ENCODE measurements at places on chromosomes 7 and 10. TPM values are rescaled to one million over a fixed set of nuclear protein-coding genes. Genes with fewer than 3 reads are reported as not detected.

GRCh38 chr10:17454161-17455014, at the start of gene ST8SIA6:
TSS of gene ST8SIA6 (minus strand) at chr10:17454595. CDS start at chr10:17454255, 340 bp downstream.
- H3K4me1 ChIP-seq = no peaks in the 10 kb centered on the region
- peak within 1 kb of the TSS; percentile 33 for H3K27ac ChIP-seq
- peaks cover 13% of the 10 kb centered on the region for H3K36me3 ChIP-seq
- peaks cover 37% of the 10 kb centered on the region for H3K27me3 ChIP-seq
- peak within 1 kb of the TSS; percentile 81 for H3K4me3 ChIP-seq

DNA sequence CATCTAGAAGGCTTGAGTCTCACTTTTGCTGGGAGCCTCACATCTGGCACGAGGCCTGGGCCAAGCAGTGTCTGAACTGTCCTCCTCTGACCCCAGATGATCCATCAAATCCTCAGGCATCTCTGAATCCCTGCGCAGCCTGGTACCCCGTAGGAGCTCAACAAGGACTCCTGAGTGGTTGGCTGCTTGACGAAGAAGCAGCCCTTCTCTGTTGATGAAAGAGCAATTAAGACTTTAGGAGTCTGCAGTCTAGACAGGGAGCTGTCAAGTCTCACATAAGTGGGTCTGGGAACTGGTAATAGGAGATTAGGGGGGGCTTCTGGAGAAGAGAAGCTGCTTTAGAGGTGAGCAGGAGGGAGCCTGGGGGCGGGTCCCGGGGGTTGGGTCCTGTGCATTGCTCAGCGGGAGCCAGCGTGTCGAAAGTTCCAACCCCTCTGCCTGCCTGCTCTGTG, 326.0 kb downstream of the RPS24 start:
- H3K36me3 ChIP-seq = no peaks in the 10 kb centered on the region
- peaks cover 99% of the 10 kb centered on the region for H3K27me3 ChIP-seq
- no peak overlapping the region for H3K4me3 ChIP-seq
- DNase-seq = no peak
- H3K4me1 ChIP-seq = no peaks in the 10 kb centered on the region

DNA sequence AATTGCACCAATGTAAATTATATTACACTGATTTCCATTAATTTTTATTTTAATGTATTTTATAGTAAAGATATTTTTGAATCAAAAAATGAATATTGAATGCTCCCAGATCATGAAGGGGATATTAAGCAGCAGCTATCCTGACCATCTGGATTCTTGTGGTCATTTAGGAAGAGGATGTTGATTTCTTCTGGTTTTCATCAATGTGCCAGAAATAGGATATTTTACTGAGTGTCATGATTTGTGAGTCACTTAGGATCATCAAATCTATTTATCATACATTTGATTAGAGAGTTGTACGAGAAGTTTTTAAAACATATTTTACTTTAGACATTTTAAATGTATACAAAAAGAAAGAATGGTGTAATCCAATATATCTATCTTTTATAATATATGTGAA, 366.3 kb upstream of the CHRM2 start:
- H3K4me3 ChIP-seq = no peak overlapping the region
- no peak overlapping the region for H3K27ac ChIP-seq
- no peaks in the 10 kb centered on the region for H3K4me1 ChIP-seq
- H3K27me3 ChIP-seq = no peaks in the 10 kb centered on the region

GRCh38 chr10:43214071-43214955, 52.6 kb downstream of the RASGEF1A start:
- H3K36me3 ChIP-seq = no peaks in the 10 kb centered on the region
- DNase-seq = no peak
- no peaks in the 10 kb centered on the region for H3K4me1 ChIP-seq
- H3K27me3 ChIP-seq = peaks cover 23% of the 10 kb centered on the region
- no peak overlapping the region for H3K27ac ChIP-seq

- H3K4me1 ChIP-seq = peaks cover 16% of the 10 kb centered on the region
- no peaks in the 10 kb centered on the region for H3K27me3 ChIP-seq
- no peak overlapping the region for H3K27ac ChIP-seq
- no peak overlapping the region for H3K4me3 ChIP-seq
Observed at GRCh38 chr10:58919927-58920654, 256.4 kb upstream of the PHYHIPL start.

- H3K4me1 ChIP-seq = peaks cover 8% of the 10 kb centered on the region
- H3K4me3 ChIP-seq = no peak overlapping the region
- no peak for DNase-seq
Observed at GRCh38 chr10:129533281-129533680, 66.2 kb downstream of the MGMT start.

DNA sequence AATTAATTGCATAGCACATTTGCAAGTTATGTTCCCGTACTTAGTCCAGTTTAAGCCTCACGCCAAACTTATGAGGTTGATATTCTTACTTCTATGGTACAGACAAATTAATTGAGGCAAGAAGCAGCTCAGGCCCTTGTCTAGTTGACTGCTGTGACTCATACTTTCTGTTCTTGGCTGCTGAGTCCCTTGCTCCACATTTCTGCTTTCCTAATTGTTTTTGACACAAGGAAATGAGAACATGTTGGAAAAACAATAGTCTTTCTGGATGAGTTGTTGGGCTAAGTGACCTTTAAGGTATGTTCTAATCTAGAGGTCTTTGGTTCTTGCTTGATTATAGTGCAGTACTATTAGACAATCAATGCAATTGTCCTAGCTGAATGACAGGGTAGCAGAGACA, 331.8 kb downstream of the NRG3 start:
- no peak for DNase-seq
- no peaks in the 10 kb centered on the region for H3K27me3 ChIP-seq
- H3K36me3 ChIP-seq = no peaks in the 10 kb centered on the region

DNA sequence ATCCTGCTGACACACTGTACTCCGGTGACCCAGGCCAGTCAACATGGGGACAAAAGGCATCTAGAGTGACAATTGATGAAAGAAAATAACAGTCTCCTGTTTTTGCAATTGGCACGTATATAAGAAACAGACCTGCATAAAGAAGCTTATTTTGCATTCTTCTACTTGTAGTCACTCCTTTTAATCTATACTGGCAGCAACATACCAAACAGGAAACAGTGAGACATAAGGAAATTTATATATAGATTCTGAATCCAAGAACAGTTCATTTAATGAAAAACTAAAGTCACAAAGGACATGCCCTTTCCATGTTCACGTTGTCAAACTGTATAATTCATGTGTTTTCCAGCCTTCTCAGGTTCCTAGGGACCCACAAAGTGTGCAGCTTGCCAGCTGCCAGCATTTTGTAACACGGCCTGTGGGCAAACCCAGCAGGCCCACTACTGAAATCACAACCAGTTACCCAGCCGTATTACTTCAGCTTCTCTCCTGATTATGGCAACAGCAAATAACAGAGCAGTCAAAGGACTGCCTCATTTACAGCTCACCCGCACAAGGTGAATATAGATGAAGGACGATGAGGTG, 72.3 kb downstream of the AMPH start:
- H3K27me3 ChIP-seq = peaks cover 52% of the 10 kb centered on the region
- H3K4me1 ChIP-seq = no peaks in the 10 kb centered on the region
- no peak overlapping the region for H3K27ac ChIP-seq
- no peak for DNase-seq
- no peaks in the 10 kb centered on the region for H3K36me3 ChIP-seq

GRCh38 chr10:128180843-128181242, 54.6 kb upstream of the MKI67 start:
- H3K4me3 ChIP-seq = no peak overlapping the region
- no peaks in the 10 kb centered on the region for H3K4me1 ChIP-seq
- no peak for DNase-seq
- no peaks in the 10 kb centered on the region for H3K36me3 ChIP-seq
- no peak overlapping the region for H3K27ac ChIP-seq
- peaks cover 48% of the 10 kb centered on the region for H3K27me3 ChIP-seq

GRCh38 chr10:130430852-130431704, 294.9 kb downstream of the GLRX3 start:
- H3K4me1 ChIP-seq = no peaks in the 10 kb centered on the region
- H3K27me3 ChIP-seq = no peaks in the 10 kb centered on the region
- H3K4me3 ChIP-seq = no peak overlapping the region

DNA sequence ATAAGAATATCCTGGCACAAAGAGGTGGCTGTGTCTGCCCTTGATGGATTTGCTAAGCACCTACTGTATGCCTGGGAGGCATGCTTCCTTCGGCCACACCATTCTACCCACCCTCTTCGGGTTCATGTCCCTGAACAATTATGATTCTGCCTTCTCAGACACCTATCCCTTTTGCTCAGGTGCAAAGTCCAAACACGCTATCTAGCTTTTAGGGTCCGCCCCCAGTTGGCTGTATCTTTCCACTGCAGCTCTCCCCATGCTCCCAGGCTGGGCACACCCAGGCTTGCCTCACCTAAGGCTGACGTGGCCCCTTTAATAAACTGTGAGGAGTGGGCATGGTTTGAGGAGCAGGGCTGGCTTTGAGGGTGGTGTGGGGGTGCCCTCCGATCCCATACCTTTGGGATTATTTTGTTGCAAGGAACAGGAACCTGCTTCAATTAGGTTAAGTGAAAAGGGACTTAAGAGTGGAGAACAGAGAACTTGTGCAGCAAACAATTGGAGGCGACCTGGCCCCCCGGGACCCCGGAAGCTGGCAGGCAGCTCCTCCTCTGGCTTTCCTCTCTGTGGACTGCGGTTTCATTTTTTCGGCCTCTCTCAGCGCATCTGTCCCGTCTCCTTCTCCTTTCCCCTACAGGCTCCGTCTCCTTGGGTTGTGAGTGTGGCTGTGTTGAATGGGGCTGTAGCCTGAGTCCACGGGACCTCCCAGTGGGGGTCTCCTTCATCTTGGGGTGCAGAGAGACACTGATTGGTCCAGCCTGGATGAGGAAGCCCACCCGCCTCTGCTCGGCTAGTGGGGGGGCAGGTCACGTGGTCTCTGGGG, 3.8 kb downstream of the CLIP2 start:
- peaks cover 55% of the 10 kb centered on the region for H3K4me1 ChIP-seq
- peak overlapping the region; percentile 93 for H3K27ac ChIP-seq
- H3K36me3 ChIP-seq = peaks cover 44% of the 10 kb centered on the region
- DNase-seq = peak; percentile 66
- no peaks in the 10 kb centered on the region for H3K27me3 ChIP-seq
- H3K4me3 ChIP-seq = peak overlapping the region; percentile 76

GRCh38 chr10:61958805-61959204, 57.3 kb downstream of the ARID5B start:
- no peak for DNase-seq
- H3K27ac ChIP-seq = no peak overlapping the region
- no peaks in the 10 kb centered on the region for H3K36me3 ChIP-seq
- H3K4me1 ChIP-seq = peaks cover 18% of the 10 kb centered on the region
- H3K27me3 ChIP-seq = no peaks in the 10 kb centered on the region

DNA sequence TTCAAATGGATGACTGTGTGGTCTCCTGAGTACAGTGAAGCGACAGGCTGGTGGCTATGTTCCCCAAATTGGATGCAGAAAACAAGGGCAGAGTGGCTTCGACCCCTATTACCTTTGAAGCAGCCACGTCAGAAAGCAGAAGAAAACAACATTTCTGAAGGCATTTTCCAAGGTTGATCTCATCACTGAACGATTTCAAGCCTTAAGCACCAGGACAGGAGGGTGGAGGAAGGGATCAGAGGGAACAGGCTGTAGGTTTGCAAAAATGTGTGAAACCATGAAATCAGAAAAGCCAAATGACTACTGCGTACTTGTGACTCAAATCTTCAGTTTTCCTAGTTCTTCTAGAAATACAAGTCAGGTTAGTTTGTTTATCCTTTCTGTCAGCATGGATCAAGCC, 181.0 kb upstream of the TMEM106B start:
- H3K27me3 ChIP-seq = no peaks in the 10 kb centered on the region
- H3K4me1 ChIP-seq = peaks cover 53% of the 10 kb centered on the region
- no peak overlapping the region for H3K4me3 ChIP-seq
- no peak for DNase-seq
- peak overlapping the region; percentile 98 for H3K27ac ChIP-seq
- H3K36me3 ChIP-seq = peaks cover 6% of the 10 kb centered on the region

DNA sequence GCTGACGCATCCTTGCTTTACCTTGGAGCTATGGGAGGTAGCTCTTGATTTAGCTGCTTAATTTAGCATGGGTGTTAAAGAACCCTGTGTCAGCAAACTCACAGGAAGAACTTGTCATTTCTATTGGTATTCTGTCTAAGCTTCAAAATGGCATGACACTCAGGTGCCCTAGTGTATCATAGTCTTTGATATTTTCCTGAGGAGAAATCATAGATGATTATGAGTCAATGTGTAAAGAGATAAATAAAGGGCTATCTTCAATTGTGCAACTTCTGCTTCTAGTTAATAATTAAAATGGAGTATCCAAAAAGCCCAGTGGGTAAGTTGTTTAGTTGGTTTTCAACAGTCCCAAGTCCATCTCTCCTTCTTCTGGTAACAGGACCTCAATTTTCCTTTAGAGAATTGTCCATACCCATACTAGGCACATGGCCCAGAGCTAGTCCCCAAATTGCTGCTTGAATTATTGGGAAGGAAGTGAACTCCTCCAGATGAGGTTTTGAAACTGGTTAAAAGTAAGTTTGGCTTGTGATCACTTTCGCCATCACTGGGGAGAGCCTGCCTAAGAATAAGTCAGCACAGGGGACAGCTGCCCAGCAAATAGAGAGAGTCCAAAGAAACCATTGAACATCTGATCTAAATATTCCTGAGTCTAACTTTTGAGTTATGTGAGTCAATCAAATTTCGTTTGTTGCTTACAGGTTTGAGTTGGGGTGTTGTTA, 169.0 kb upstream of the PHYHIPL start:
- no peak for DNase-seq
- H3K36me3 ChIP-seq = peaks cover 3% of the 10 kb centered on the region

GRCh38 chr10:111516144-111516543, 439.3 kb downstream of the ADRA2A start:
- H3K4me1 ChIP-seq = no peaks in the 10 kb centered on the region
- no peak overlapping the region for H3K4me3 ChIP-seq
- H3K27ac ChIP-seq = no peak overlapping the region

DNA sequence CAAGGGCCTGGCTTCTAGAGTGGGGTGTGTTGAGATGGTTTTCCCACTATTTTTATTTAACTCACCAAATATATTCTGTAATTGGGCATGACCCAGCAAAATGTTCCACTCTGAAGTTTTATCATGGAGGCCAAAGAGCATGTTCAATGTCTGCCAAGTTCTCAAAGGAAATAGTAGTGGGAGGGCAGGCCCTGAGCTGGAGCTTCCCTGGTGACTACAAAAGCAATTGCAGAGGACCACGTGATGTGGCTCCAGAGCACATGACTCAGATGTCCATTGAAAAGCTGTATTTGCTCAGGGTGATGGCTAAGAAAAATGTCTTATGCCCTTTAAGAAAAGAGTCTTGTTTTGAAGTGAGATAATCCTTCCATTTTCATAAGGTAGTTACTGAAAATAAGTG, 1024.8 kb downstream of the LRMDA start:
- DNase-seq = no peak
- H3K27me3 ChIP-seq = no peaks in the 10 kb centered on the region
- no peak overlapping the region for H3K27ac ChIP-seq

PRRT4 gene
- not detected for total RNA-seq

C7orf33 gene
- total RNA-seq = not detected

LRRC18 gene
- total RNA-seq = not detected

RHOBTB1 gene
- total RNA-seq = 10.2 TPM

FUOM gene
- total RNA-seq = 15.0 TPM

MKI67 gene
- 72.8 TPM for total RNA-seq

SHTN1 gene
- 32.3 TPM for total RNA-seq

MYL7 gene
- total RNA-seq = not detected

ACBD7 gene
- total RNA-seq = 8.2 TPM

C10orf71 gene
- not detected for total RNA-seq

RADIL gene
- total RNA-seq = 0.83 TPM
